ENCODE measurements at places on chromosomes 3 and 15.

DNA sequence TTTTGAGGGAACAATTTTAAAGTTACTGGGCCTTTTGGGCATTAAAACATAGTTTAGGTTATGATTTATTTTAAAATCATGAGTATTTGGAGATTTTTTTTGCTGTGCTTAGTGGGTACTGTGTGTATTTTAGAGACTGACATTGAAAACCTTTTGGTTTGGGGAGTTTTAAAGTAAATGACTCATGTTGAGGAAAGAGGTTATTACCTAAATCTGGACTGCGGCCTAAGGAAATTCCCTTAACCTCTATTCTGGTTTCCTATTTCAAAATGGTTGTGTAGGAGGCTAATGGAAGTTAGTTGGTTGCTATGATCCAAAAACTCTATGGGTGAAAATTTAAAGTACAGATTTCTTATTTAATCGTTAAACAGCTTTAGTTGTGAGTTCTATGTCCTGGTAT, 57.3 kb upstream of the DPH6 start:
- DNase-seq: peak; percentile 14

DNA sequence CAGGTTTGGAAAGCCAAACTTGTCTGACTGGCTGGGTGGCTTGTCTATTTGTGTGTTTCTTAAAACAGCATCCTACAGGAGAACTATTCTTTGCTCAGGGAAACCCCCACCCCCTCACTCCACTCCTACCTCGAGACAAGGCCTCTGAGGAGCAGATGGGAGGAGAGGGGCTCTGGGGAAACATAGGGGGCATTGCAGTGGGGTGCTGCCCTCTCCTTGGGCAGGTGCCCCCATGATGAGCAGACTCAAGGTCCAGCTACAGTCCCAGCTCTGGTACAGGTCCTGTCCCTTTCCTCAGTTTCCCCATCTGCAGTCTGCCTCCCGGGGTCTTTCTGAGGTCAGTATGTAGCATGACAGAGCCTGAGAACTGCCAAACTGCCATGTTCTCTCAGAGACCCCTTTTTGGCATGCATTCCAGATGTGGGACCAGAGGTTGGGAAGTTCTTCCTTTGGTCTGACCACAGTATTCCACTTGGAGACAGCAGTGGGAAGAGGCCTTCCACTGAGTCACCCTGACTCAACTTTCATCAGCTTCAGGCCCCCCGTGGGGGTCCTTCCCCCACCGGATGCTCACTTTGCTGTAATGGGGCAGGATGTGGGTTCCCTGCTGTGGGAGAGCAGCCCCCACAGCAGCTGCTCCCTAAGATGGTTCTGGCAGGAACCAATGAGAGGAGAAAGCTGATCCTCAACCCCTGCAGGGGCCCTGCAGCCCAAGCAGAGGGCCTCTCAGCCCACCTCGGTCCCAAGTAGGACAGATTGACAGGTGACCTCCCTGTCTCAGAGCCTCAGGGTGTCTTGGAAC, 32.3 kb upstream of the CYP11A1 start:
- no peak for DNase-seq

DNA sequence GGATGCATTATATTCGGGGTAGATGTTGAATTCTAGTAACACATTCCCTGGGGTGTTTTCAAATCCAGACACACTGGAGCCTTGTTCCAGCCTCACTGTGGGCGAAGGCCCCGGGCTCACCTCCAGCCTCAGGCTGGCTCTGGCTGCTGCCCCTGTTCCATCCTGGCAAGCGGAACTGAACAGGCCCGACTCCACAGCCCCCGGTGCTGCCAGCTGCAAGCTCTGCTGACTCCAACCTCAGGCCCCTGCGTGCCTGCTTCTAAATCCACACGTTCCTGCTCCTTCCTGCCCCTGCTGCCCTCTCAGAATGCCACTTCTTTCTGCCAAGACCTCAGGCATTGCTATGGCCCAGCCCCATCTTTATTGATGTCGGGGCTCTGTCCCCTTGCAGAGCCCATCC, 90.6 kb downstream of the LIPC start:
- no peak for DNase-seq

DNA sequence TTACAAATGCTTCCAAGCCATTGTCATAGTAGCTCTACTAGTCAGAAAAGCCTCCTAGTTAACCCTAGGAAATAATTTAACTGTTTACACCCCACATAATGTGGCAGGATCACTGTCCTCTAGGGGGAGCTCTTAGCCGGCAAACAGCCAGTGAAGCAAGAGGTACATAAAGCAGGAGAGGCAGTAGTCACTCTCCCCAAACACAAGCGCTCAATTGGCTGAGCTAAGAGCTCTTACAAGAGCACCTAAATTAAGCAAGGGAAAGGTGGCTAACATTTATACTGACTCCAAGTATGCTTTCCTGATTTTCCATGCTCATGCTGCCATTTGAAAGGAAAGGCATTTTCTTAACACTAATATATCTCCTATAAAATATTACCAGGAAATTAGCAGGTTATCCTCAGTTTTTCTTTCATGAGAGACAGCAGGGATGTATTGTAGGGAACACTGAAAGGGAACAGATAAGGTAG, 37.6 kb downstream of the NCEH1 start:
- peak; percentile 85 for DNase-seq

DNA sequence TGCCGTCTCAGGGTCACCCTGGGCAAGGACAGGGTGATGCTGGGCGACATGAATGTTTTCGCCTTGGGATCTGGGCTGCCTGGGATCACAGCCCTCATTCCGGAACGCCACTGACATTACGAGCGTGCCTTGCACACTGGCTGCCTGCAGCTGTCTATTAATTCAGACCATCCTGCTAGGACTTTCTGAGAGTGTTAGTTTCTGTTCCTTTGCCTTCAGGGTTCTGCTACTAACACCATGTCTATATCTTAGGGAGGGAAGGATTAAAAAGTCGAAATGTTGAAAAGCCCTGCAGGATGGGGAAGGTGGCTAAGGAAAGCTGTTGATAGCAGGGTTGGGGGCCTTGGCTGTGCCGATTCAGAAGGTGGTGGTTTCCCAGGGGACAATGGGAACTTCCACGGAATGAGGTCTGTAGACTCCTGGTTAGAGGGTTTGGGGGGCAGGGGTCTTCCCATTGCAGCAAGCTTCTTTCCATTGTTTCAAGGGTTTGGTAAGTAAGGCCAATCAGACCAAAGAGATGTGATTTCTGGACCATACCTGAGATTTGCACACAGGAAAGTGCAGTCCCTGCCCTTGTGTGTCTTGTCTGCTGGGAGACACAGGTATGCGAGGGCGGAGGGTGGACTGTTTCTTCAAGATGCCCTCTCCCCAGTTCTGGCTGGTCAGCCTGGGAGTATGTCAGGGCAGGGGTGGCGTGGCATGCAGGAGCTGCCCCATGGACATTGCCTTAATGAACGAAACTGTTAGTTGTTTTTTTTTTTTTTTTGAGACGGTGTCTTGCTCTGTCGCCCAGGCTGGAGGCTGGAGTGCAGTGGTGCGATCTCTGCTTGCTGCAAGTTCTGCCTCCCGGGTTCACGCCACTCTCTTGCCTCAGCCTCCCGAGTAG, 50.9 kb downstream of the RGMA start:
- DNase-seq: no peak

- DNase-seq: no peak
Observed at GRCh38 chr3:60095930-60096329, 1046.1 kb upstream of the CFAP20DC start.

GRCh38 chr3:172701751-172702150, 9.1 kb downstream of the NCEH1 start:
- DNase-seq: peak; percentile 61

DNA sequence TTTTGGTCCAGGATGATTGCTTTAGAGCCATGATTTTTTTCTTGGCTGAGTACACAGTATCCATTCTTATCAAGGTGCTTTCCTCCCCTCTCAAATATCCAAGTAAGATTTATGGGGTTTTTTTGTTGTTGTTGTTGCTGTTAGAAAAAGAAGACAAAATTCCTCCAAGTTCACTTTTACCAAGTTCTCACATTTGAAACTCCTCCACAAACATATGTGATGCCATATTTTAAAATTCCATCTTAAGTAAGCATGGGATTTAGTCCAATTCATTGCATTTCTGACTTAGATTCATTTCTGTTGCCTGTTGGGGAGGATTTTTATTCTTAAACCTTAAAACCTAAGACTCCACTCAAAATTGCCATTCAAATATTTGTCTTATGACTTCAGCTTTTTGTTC, 128.6 kb upstream of the SPATA12 start:
- no peak for DNase-seq
